ENCODE measurements at places on chromosomes 16 and 17. TPM values are rescaled to one million over a fixed set of nuclear protein-coding genes. Genes with fewer than 3 reads are reported as not detected.

Gene CFAP97D1
- total RNA-seq, result not detected

Gene DOC2B
- total RNA-seq, result 5.1 TPM

Gene ZNF200
- 15.2 TPM for total RNA-seq

Gene PRCD
- total RNA-seq, result 7.1 TPM

Gene TEKT5
- 0.32 TPM for total RNA-seq

Gene MYH8
- 69.6 TPM for total RNA-seq

Gene CASKIN1
- total RNA-seq, result 0.69 TPM

Gene MYL11
- 165 TPM for total RNA-seq

Gene KRT33B
- not detected for total RNA-seq

Gene ABCC11
- total RNA-seq, result 0.11 TPM

Gene PSME3
- total RNA-seq, result 31.1 TPM

Measured in urinary bladder (tissue), 4 donors.